Activated CD8-positive, alpha-beta T cell treated with anti-CD3 and anti-CD28 coated beads, Interleukin-2, amount 10 ng/mL, durations not matched to agents 7 days and 5 days (primary cell): ENCODE measurements at places on chromosomes 16 and 17.

GRCh38 chr17:5819396-5819795, 235.1 kb upstream of the NLRP1 start:
- no peak for DNase-seq

- DNase-seq: peak; percentile 49
Measured at GRCh38 chr16:81798311-81799137, 19.4 kb downstream of the PLCG2 start.

GRCh38 chr16:57949013-57949412, 21.9 kb downstream of the CNGB1 start:
- no peak for DNase-seq

GRCh38 chr16:12345349-12345748, 368.8 kb downstream of the SNX29 start:
- DNase-seq: no peak

GRCh38 chr16:53745753-53746266, 41.9 kb downstream of the FTO start:
- DNase-seq: no peak

DNA sequence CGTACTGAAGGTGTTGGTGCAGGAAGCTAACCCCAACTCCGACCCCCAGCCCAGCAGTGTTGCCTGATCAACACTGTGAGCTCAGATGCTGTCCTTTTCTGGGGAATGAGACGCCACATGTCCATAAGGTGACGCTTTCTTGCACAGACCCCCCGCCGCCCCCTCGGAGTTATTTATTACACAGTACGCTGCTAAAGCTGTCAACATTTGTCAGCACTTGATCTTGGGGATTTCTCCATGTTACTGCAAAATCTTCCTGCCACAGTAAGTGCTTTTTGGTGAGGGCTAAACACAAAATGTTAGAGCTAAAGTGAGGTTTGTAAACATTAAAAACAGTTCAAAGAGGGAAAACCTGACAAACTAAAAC, 15.9 kb downstream of the CMTM3 start:
- DNase-seq: no peak

- no peak for DNase-seq
Measured at GRCh38 chr17:14580499-14580898, 279.6 kb downstream of the HS3ST3B1 start.

DNA sequence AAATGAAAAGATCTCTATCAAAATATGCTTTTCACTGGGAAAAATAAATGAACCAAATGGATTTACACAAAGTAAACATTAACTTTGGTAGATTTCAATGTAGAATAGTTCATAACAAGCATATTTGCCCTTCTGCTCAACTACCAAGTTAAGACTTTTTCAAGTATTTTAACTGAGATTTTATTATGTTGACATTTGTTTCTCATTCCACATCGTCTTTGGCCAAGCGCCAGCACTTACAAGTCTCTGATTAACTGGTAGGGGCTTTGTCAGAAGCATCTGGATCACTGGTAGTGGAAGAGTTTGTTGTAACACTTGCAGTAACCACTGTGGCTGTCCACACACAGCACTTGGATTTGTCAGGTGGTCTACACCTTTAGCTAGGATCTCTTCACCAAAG, 22.9 kb downstream of the SLFN12L start:
- DNase-seq: no peak

- DNase-seq: no peak
Measured at GRCh38 chr17:67982034-67982640, 14.1 kb downstream of the C17orf58 start.

DNA sequence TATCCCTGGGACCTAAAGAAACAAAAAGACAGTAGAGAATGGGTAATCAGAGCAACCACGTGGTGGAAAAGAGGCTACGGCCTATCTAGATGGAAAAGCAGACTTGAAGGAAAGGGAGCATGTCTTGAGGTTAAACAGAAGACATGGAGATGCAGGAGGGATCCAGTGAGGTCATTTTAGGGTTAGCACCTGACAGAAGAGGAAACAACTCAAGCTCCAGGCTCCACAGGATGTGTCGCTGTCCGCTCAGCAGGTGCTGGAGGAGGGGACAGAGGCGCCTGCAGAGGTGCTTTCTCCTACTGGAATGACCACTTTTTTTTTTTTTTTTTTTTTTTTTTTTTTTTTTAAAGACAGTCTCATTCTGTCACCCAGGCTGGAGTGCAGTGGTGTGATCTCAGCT, 47.5 kb upstream of the CLEC3A start:
- peak; percentile 24 for DNase-seq

DNA sequence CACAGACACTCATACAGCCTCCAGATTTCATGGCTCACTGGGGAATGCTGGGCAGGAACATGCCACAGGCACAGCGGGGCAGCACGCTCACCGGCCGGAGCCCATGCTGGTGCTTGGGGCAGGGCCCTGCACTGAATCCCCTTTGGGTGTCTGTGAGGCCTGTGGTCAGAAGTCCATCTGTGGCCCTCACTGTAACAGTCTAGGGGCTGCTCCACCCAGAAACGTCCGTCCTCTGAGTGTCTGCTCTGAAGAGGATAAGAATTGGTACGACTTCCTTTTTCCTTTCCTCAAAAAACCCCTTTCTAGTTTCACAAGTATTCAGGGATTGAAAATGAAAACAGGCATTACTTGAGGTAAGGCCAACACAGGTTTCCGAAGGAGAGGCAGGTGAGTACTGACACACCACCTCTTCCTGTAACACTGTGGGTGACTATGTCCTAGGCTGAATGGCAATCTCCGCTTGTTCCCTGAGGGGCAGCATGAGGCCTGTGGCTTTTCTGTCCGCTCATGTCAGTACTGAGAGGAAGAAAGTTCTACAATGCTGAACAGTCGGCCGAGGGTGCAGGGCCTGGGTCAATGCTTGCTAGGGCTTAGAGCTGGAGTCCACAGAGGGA, 42.5 kb downstream of the TMEM11 start:
- DNase-seq: no peak

- peak; percentile 37 for DNase-seq
Measured at GRCh38 chr16:48537275-48537674, 72.7 kb downstream of the N4BP1 start.

DNA sequence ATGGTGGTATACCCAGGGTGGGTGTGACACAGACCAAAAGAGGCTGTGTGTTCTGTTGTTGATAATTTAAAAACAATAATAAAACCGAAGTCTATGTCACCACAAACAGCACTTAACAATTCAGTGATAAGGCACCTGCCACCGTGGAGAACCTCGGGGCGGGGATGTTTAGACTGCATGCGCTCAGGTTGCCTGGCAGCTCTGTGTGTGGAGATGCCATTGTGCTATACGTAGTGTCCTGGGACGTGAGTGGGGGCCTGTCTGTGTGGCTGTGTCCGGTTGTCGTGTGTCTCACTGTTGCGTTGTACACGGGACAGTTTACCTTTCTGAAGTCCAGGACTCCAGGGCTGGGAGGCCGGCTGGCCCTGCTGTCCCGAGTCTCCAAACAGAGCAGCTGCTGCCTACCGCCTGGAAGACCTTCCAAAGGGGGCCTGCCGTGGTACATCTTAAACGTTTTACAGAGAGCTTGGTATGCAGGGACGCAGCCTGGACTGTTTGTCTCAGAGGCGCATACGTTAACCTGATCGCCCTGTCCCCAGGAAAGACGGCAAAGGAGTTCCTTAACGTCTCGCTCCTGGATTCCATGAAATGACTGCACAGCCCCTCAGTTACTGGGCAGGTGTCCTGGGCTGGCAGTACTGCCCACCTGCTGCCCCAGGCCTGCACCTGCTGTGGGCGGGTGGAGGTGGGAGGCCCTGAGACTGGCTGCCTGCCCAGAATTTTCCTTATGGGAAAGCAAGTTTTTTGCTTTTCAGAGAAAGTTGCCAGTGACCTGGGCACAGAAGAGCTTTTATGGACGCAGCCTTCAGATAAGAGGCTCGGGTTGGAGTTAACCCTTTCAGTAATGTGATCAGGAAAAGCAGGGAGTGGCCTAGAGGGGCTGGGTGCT, 19.0 kb downstream of the SPIRE2 start:
- DNase-seq: no peak

DNA sequence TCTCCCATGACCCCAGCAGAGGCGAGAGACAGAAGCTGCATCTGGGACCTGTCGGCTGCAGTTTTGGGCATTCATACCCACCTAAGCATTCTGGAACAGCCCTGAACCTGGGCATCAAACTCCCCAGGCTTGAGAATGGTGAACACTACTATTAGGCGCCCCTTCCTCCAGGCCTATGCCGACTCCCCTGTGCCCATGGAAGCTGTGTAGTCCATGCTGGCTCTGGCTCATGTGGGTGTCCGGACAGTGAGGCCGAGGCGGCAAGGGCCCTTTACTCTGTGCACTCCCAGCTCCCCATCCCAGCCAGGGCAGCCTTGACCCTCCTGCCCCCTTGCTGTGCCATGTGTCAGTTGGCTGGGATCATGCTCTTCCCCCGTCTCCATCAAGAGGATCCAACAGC, 89.0 kb upstream of the TOB1 start:
- no peak for DNase-seq

DNA sequence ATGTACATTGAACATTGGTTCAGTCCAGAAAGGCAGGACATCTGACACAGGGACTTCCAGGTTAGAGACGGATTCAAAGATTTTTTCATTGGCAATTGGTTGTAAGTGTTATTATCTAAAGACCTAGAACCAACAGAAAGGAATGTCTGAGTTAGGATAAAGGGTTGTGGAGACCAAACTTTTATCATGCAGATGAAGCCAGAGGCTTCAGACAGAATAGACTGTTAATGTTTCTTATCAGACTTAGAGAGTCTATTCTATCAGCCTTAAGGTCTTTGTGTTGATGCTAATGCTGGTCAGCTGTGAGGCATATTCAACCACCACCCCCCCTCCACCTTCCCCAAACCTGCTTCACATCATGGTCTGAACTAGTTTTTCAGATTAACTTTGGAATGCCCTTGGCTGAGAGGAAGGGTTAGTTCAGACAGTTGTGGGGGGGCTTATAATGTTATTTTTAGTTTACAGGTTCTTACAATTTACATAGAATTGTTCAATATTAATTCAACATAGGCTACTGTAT, 2.1 kb upstream of the ITGB3 start:
- DNase-seq: no peak

- DNase-seq: no peak
Measured at GRCh38 chr16:52538511-52538910, 8.4 kb downstream of the TOX3 start.

GRCh38 chr17:12928736-12929135, 89.1 kb downstream of the ELAC2 start:
- no peak for DNase-seq

DNA sequence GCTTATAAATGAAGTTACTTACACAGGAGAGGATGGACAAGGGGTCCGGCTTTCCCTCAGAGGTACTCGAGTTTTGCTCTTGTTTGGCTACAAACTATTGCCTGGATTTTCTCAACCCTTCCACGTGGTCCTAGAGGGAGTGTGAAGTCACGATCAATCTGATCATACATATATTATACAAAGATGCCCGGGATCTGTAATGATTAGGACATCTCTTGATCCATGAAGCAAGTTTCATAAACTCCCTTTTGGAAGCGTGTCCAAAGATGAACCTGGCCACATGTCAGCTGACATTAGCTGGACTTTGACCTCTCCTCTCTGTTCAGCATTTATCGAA, 2.3 kb upstream of the CDH11 start:
- no peak for DNase-seq

- DNase-seq: no peak
Measured at GRCh38 chr16:52906281-52906680, 146.4 kb downstream of the CHD9NB start.

DNA sequence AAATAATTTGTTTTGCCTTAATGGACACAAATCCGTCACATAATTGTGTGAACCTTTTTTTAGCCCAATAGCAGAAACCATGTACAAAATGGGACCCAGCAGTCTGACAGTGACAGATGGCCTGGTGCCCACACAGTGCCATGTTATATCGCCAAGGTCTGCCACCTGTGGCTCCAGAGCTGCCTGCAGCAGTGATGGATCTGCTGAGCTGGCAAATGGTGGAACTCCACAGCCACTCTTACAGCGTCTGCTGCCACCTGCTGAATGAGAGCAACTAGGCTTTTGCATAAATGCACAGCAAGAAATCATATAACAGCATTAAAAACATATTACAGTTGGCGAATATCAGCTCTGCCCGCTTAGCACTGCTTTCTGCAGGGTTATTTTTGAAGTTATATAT, 59.4 kb downstream of the NUP93 start:
- peak; percentile 57 for DNase-seq

DNA sequence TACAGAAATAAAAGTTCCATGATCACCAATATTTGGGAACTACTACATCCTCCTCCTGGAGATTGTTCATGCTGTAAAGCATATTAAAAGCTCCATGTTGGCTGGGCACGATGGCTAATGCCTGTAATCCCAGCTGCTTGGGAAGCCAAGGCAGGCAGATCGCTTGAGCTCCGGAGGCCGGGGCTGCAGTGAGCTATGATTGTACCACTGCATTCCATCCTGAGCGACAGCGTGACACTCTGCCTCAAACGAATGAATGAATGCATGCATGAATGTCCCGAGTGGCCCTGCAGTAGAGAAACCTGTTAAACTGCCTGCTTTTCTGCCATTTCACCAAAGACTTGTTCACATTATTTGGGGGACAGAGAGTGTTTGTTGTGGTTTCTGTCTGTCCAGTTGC, 15.0 kb downstream of the CNEP1R1 start:
- no peak for DNase-seq

DNA sequence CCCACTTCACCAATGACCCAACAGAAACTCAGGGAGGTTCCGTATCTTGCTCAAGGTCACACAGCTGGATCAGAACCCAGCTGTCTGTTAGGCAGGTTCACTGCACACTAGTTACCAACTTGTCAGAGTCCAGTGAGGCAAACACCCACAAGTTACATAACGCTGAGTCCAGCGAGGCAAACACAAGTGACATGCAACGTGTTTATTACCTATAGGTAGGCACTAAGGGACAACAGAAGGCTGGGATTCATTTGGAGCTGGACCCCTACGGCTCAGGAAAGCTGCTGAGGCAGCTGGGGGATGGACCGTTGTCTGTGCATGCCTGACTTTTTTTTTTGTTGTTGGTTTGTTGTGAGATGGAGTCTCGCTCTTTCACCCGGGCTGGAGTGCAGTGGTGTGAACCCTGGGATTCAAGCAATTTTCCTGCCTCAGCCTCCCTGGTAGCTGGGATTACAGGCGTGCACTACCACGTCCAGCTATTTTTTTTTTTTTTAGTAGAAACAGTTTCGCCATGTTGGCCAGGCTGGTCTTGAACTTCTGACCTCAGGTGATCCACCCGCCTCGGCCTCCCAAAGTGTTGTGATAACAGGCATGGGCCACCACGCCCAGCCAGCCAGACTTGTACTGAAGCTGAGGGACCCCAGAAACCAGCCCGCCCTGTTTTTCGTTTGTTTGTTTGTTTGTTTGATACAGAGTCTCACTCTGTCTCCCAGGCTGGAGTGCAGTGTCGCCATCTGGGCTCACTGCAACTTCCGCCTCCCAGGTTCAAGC, 1.9 kb upstream of the RSAD1 start:
- DNase-seq: no peak

- DNase-seq: no peak
Measured at GRCh38 chr16:70526403-70526802, 2.8 kb downstream of the SF3B3 start.
